Left ventricle myocardium superior (tissue), 1 donor: ENCODE measurements at places on chromosomes 1 and 21. TPM values are rescaled to one million over a fixed set of nuclear protein-coding genes. Genes with fewer than 3 reads are reported as not detected.

DNA sequence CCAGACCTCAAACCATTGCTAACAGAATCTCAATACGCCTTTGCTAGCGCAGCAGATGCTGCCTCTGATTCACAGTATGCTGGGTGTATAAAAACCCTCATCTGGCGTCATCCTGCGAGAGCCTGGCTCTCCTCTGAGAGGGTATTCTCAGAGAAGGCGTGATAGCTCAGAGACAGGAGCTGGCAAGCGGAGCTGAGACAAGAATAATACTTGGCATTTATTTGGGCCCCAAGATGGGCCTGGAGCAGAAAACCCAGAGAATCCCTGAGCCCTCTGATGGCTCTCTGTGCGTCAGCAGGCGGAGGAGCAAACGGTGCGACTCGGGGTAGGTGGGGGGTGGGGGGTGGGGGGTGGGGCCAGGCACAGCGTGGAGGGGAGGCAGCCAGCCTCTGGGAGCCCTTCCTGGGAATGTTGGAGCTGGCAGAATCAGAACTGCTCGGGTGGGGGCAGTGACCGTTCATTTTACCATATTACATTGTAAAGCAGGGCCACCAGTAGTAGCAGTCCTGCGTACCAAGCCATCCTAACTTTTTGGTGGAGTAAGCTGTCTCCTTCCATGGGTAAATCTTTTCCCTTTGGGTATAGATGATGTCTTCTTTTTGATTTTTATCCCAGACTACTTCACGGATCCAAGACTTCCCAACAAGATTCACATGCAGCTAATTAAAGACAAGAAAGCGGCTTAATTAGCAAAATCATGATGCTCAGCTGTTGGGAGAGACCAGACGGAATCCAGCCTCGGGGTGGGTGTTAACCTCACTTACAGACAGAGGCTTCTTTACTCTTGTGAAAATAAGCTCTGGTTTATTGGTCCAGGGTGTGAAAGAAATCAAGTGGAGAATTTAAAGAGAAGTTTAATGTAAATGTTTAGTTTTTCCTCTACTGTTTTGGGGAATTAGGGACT is 7.1 kb downstream of the RIIAD1 start:
- no peak for DNase-seq

DNA sequence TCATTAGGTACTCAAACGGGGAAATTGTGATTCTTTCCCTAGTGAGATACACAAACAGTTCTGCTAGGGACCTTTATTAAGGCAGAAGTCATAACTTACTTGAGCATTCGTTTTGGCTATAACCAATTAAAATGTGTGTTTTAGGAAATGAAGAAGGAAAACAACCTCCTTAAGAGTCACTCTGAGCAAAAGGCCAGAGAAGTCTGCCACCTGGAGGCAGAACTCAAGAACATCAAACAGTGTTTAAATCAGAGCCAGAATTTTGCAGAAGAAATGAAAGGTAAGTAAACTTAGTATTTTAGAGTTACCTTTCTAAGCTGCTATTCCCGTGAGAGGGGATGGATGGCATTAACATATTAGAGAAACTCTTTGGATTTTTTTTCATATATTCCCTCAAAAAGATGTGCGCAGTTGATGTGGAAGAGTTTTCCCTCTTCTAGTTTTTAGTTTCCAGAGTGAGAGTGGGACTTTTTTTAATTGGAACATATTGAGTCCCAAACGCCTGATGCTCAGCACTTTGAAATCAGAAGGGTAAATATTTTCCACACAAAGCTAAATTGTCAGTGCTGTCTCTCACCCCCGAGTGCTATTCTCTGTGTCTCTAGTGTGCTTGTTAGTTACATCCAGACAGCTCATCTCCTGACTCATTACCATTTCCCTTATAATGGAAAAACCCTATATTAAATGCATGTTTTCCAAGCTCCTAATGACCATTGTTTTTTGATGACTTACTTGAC is 34.9 kb downstream of the CENPF start:
- DNase-seq = no peak

- no peak for DNase-seq
Measured at GRCh38 chr1:207711285-207711684, 40.6 kb upstream of the CD46 start.

DNA sequence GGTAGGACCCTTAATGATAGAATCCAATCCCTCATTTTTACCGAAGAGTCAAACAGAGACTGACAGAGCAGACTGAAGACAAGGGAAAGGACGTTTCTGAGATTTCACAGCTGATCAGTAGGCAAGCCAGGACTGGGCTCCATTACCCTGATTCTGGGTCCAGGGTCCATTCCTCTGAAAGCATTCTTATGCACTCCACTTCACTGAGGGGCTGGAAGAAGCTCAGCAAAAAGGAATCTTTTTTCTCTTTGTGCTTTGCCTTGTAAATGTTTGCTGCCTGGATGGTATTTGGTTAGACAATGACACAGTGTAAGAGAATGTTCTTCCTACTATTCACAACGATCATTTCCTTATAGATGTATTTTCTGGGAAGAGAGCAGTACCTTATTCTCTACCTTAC is 331.3 kb upstream of the PROX1 start:
- DNase-seq = no peak

DNA sequence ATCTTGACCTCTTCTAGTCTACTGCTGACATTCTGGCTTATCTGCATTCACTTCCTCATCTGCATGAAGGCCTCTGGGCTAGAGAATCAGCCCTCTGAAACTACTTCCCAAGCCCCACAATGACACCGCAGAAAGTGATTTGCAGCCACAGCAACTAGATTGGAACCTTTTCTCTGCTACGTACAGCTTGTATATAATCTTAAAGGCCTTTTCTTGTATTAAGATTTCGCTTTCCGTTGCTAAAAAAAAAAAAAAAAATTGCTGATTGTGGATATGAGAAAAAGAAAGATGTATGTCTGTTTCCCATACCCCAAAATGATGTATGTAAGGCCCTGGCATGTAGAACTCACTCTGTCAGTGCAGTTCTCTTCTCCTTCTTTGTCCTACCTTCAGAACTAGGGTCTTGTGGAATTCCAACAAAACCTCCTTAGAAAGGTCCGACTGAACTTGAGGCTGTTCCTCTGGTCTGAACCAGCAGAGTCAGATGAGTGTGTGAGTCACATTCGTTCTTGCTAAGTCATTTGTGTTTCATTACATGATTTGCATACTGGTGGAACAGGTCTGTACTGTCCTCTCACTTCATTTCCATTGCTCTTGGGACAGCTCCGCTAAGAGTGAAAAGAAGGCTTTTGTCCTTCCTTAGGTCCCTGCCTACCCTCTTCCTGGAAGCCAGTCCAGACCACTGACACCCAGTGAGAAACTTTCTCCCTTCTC is 62.7 kb downstream of the PLPP3 start:
- no peak for DNase-seq

- DNase-seq = no peak
Measured at GRCh38 chr1:226329237-226329636, 20.3 kb upstream of the LIN9 start.

DNA sequence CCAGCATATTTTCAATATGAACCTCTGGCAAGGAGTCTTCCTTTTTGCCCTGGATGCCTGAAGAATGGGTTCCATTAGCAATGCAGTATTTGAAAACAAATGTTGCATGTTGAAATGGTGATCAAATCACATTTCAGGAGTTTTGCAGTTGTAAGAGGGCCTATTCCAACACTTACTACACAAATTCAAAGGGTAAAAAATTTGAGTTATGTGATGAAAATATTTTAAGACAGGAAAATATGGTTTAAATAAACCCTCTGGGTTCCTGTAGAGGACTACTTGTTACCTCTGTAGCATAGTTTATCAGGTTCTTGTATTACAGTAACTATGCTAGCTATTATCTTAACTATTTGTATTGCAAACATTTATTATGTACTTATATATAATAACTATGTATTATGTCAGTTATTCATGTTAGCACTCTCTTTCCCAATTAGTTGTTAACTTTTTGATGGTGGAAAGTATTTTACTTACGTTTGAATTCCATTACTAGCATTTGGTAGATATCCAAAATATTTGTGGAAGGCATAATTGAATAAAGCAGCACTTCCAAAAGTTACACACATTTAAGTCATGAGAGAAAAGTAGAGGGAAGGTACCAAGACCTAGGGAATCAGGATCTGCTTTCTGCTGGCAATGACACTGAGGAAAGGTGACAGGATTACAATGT is 312.9 kb downstream of the GRIK1 start:
- DNase-seq = no peak

DNA sequence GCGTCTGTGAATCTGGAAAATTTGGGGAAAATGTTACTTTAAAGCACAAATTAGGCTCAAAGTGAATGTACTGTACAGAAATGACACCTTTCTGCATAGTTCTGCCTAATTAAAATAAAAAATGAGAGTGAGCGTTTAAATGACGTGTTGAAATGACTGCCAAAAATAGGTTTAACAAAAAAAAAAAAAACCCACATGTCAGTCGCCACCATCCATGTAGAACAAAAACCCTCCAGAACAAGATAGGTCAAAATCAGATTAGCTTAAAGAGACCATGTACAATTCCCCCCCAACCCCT is 745 bp downstream of the PARP1 start:
- no peak for DNase-seq

GRCh38 chr1:179888071-179888470 is 6.0 kb downstream of the TOR1AIP1 start:
- no peak for DNase-seq

DNA sequence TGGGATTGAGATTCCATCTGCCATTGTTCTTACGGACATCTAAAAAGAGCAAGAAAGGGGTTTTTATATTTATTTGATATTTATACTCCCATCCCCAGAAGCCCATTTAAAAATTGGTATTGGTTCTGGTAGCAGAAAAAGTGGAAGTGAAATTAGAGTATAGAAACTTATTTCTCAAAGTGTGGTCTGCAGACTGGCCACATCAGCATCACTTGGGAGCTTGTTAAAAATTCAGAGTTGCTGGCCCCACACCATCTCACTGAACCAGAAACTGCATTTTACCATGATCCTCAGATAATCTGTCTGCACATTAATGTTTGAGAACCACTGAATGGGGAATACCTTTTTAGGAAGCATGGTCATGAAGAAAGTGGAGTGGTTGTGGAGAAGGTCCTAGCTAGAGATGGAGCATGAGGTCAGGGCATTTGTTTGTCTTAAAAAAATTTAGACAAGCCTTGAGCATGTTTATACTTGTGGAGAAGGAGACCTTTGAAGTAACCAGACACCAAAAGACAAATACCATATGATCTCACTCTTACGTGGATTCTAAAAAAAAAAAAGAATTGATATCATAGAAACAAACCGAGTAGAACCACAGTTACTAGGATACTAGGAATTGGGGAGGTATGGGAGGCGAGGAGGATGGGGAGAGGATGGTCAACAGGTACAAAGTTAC is 116.3 kb downstream of the ST6GALNAC3 start:
- no peak for DNase-seq

DNA sequence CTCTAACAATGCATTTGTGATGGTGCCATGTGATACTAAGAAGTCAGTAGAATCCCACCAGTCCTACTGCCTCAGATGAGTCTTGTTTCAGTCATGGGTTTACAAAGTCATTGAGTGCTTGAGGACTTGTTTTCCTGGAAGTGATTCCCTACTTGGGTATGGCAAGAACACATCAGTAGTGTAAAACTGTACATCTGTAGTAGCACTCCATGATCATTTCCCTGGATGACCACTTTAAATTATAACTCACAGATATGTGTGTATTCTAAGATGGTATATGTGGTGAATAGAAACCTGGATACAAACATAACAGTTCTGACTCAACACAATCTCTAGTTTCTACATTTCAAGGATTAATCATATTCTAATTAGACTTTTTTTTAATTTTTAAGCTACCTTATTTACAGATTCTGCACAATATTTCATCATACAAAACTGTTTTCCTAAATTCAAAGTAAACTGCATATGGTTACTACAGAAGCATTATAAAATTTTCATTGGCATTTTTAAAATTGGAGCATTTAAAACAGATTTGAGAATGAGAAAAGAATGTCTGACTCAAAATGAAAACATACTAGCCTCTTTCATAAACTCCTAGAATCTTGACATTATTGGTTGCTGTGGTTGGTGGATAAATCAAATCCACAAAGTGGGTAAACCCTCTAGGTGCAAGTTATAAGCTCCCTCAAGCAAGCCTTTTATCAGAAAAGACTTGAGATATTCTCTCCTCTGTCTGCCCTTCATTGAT is 6.8 kb upstream of the PSMG1 start:
- DNase-seq = no peak

DNA sequence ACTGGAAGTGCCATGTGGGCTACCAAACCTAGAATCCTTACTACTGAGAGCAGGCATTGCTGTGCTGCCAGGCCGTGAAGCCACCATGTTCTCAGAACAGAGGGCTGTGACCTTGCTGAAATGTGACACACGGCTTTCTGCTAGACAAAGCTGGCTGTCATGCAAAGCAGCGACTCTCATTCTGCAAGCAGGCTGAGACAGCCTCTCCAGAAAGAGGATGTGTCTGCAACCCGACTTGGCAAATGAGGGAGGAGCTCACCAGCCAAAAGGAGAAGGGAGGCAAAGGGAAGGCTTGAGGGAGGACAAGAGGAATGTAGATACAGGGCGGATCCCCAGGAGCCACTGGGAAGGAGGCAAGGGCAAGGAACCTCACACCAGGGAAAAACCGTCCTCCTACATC is 85.7 kb upstream of the KRTAP19-8 start:
- no peak for DNase-seq

GRCh38 chr1:228363686-228364067 is 43.0 kb downstream of the TRIM11 start:
- peak; percentile 71 for DNase-seq

- no peak for DNase-seq
Measured at GRCh38 chr1:165387961-165388360, 31.4 kb upstream of the LMX1A start.

- DNase-seq = no peak
Measured at GRCh38 chr1:201112173-201112731, at the start of gene CACNA1S. TSS of gene CACNA1S (minus strand) at chr1:201112426. CDS start at chr1:201112339, 87 bp downstream.

GIPC2 gene
- total RNA-seq = 4.9 TPM

TRAF3IP3 gene
- total RNA-seq = 1.9 TPM

CFHR5 gene
- not detected for total RNA-seq

BRINP3 gene
- total RNA-seq = 0.10 TPM

KCNE2 gene
- total RNA-seq = not detected

PIK3CD gene
- 3.4 TPM for total RNA-seq
